ENCODE measurements at places on chromosomes 12 and 14.

DNA sequence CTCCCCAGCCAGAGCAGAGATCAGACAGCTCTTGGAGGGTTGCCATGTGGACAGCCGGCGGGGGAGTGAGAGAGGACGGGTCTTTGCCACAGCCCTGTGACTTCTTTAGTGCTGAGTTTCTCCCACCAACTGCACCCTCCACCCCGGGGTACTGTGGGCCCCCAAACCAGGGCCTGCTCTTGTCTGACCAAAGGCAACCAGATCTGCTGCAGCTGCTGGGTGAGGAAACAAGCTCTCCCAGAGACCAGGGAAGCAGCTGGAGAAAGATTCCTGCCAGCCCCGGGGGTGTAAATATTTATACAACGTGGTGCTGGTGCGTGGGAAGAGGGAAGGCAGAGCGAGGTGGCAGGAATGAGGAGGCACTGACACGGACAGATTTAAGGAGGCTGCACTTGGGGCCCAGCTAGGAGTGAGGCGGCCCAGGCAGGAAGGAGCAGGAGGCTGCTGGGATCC is 14.3 kb upstream of the ZFP36L1 start:
- no peak for DNase-seq

- no peak for DNase-seq
These were observed 5.1 kb upstream of the TUNAR start for GRCh38 chr14:95871531-95871930.

DNA sequence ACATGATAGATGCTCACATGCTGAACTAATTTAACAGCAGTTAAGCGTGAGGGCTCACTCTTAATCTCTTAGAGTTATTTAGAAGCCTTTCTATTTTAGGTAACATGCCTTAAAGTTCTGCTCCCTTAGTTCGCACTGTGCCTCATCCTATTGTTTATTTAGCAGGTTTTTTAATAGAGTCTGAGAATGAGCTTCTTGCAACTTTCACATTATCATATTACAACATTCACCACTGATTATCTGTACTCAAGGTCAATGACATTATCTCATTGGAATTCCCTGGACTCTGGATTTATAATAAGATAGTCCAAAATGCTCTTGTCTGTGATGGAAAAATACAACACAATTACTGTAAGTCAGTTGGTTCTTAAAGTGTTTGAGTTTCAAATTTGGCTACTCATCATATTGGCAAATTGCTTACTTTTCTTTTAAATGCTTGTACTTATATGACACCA is 183.6 kb upstream of the SLC38A2 start:
- DNase-seq, result no peak

DNA sequence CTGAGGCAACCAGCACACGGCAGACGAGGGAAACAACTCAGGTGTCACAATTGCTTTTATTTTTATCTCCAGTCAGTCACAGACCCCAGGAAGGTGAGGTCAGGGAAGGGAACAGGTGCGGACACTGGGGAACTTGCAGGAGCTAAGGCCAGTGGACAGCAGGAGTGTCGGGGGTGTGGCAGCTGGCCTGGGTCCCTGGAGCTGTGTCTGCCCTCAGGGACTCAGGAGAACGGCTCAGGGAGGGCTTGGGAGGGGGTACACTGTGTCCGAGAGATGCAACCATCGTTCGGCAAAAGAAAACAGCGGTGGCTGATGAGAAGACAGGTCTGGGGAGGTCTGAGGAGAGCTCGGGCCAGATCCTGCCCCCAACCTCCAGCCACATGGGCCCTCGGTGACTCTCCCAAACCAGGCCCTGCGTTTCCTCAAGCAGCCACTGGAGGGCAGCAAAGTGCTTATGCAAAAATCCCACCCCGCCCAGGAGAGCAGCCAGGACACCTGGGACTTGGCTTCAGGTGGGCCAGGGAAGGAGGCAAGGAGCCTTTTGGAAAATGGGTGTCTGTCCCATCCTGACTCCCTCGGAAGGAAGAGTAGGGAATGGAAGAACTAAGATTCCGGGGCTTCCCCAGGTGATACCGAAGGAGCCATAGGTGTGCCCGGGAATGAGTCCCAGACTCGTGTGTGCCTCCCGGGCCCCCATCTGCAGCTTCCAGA is 24.1 kb upstream of the BCDIN3D start:
- DNase-seq, result peak; percentile 79

- no peak for DNase-seq
These were observed 125.0 kb downstream of the PIWIL1 start for GRCh38 chr12:130462558-130463274.

GRCh38 chr12:50271724-50272247 is 11.5 kb downstream of the LIMA1 start:
- DNase-seq, result no peak

DNA sequence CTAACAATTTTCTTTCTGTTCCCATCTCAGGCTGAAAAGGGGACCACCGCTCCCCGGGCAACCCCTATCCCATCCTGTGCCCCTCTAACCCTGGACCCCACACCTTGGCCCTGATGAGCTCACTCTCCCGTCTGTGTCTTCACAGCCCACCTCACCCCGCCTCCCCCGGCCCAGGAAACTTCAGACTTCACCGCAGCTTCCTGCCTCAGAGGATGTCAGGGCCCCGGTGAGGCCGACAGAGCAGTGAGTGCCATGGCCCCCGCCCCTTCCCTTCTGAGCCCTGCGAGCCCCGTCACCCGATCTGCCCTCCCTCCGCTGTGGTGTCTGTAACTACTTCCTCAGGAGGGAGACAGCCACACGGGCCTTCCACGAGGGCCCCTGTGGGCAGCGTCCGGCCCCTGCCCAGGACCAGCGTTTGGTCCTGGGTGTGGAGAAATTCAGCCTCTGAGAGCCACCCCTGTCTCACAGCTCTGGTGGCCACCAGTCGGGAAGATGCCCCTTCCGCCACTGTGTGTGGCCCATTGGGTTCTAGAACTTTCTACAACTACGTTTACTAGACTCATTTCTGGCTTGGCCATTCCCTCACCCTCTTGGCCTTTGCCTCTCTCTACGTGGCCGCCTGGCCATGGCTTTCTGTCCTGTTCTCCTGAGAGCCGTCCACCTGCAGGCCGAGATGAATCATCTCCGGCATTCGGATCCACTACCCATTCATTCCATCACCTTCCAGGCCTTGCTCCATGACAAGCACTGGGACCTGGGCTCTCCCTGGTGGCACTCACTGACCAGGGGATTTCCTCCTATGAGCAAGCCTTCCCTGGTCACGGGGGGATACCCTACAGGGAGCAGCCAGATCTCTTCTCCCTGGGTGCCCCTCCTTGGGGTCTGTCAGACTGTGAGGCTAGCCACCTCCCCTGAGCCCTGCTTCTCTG is 3.4 kb downstream of the RHOF start:
- DNase-seq, result peak; percentile 93

DNA sequence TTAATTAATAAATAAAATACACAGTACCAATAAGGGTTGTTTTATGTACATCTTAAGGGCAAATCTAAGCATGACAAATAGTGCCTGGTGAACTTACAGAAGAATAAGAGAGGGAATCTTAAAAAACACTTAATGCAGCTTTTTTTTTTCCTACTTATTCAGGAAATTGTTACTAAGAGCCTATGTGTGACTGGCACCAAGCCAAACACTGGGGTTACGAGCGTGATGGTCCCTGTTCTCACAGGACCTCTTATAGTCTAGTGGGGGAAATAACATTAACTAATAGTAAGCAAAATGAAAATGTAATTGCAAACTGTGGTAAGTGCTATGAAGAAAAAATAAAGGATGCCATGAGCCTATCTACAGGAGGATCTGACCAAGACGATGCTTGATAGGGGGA is 53.6 kb downstream of the RTN1 start:
- DNase-seq, result no peak

- no peak for DNase-seq
These were observed 183.6 kb upstream of the PZP start for GRCh38 chr12:9391815-9392214.

DNA sequence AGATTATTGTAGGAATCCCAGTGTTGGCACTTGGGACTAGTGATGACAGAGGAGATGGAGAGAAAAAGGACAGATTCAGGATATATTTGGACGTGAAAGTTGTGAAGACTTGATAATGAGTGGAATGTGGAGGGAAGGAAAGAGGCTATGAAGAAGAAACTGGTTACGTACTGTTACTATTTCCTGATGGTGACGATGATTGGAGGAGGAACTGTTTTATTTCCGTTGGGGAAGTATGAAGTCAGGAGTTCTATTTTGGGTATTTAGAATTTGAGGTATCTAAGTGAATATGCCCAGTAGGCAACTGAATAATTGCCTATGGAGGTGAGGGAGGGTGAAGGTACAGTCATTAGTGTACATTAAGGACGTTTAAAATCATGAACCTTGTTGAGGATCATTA is 207.2 kb downstream of the TMTC2 start:
- DNase-seq, result no peak

DNA sequence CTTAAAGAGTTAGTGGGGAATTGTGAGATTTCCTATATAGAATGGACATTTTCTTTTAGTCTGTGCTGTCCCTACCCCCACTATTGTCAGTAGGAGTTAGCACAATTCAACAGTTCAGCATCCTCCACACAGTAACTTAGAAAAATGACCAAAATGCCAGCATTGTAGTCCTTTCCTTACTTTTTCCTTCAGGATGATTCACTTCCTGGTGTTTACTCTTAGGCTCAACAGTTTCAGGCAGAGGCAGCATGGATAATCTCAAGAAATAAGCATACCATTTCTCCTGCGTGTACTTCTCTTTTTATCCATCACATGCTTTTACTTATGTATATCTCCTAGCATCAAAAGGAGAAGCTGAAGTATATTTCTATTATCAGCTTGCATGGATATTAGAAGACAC is 683.4 kb downstream of the SLC16A7 start:
- DNase-seq, result no peak

DNA sequence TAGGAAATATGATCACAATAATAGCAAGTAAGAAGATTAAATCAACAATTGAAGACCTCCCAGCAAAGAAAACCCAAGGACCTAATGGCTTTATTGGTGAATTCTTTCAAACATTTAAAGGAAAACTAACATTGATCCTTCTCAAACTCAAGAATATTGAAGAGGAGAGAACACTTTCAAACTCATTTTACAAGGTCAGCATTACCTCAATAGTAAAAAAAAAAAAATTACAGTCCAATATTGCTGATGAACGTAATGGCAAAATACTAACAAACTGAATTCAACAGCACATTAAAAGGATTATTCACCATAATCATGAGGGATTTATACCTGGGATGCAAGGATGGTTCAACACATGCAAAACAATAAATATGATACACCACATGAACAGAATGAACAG is 33.7 kb upstream of the LGR5 start:
- DNase-seq, result no peak

Data from stimulated activated CD4-positive, alpha-beta T cell treated with anti-CD3 and anti-CD28 coated beads, Interleukin-4, amount 100 ng/mL, for 24 hours (primary cell).